ENCODE measurements at places on chromosomes 12 and 14.

- no peak for DNase-seq
Observed at GRCh38 chr14:77154421-77154820, 12.8 kb upstream of the ZDHHC22 start.

DNA sequence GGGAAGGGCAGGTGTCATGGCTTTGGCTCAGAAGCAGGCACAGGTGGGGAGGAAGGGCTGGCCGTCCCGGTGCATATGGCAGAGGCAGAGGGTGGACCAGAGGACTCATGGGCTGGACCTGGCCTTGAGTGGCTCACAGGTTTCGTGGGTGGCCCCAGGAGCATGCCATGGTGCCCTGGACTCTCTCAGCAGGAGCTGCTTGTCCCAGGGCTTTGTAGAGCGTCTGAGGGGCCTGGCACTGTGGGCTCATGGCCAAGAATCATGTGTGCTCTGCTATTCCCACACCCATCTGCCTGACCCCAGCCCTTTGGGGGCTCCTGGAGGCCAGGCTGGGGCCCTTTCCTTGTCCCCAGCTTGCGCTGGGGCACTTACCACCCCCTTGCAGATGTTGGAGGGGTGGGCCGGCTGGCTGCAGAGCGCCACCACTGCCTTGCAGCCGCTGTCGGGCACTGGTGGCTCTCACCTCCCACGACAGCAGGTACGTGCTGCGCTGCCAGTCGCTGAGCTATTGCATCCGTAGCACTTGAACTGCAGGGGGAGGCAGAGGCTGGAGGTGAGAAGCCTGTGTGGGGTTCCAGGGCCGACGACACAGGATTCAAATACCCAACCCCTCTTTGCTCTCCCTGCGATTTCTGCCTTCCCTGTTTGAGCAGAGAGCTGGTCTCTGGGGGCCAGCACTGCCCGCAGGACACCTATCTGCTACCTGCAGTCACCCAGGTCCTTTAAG is 187.4 kb upstream of the PRMT8 start:
- no peak for DNase-seq

DNA sequence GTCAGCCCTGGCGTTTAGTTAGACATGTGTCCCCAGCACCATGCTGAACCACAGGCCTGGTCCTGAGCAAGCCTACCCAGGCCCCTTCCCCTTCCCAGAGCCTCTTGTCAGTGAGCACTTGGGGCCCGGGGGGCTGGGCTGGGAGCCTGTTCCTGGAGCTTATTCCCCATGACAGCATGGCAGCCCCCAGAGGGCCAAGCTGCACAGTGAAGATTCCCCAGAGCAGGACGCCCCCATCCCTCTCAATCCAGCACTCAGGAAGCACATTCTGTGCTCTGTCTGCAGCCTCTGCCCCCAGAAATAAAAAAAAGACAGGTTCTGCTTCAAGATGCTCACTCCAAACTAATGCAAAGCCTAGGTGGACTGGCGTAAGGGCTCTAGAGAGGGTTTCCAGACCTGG is 117.3 kb downstream of the LGMN start:
- DNase-seq, result no peak

DNA sequence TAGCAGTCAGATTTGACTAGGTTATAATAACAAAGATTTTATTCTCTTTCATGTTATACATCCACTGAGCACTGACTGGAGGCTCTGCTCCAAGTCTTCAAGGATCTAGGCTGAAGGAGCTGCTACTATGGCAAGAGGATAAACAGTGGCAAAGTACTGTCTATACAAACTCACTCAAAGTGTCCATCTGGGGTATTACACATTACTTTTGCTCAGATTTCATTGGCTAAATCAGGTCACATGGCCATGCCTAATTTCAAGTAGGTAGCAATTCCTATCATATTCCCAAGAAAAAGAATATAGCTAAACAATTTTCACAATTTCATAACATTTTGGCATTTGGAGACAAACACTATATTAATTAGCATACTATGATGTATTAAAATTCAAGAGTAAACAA is 40.9 kb downstream of the CDK17 start:
- no peak for DNase-seq

DNA sequence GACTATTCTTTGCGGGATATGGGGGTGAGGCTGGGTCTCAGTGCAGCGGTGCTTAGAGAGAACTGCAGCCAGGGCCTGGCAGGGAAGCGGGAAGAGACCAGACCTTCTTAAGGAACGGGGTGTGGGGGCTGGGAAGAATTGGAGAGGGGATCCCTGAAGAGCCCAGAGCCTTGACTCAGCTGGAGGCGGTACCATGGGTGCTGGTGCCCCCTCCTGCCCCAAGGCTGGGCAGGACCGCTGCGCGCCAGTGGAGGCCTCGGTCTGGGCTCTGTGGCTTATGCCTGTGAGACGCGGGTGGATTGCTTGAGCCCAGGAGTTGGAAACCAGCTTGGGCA is 1.3 kb upstream of the RNU7-1 start:
- DNase-seq, result no peak

GRCh38 chr12:55982319-55982936 is 8.6 kb downstream of the RAB5B start:
- DNase-seq, result no peak

DNA sequence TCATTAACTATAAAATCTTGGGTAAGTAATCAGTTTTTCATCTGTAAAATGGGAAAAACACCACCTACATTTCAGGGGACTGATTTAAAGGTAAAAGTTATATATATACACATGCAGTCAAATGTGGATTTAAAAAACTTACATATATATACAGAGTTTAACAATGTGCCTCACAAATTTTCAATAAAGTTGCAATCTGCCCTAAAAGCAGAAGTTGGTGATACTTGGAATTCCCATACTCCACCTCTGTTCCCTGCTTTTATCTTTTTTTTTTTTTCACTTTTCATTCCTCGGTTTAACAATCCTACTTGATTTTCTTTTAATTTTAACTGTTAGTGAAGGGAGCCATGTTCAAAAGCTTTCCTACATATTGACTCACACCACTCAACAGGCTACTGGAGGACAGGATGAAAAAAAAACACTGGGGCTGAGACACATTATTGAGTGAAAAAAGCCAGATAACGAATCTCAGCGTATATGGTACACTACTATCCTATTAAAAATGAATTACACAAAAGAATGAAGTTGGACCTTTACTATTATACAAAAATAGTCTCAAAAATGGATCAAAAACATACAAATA is 24.3 kb downstream of the SPPL3 start:
- DNase-seq, result no peak

DNA sequence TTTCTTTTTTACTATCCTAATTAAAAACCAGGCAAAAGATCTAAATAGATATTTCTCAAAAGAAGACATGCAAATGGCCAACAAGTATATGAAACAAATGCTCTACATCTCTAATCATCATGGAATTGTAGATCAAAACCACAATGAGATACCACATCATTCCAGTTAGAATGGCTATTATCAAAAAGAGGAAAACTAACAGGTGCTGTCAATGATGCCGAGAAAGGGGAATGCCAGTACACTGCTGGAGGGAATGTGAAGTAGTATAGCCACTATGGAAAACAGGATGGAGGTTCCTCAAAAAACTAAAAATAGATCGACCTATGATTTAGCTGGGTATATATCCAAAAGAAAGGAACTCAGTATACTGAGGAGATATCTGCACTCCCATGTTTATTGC is 39.0 kb upstream of the C12orf75 start:
- no peak for DNase-seq

GRCh38 chr12:100391856-100392255 is 35.0 kb downstream of the SLC17A8 start:
- DNase-seq, result no peak

GRCh38 chr12:54262403-54262925 is 17.5 kb downstream of the CBX5 start:
- no peak for DNase-seq

DNA sequence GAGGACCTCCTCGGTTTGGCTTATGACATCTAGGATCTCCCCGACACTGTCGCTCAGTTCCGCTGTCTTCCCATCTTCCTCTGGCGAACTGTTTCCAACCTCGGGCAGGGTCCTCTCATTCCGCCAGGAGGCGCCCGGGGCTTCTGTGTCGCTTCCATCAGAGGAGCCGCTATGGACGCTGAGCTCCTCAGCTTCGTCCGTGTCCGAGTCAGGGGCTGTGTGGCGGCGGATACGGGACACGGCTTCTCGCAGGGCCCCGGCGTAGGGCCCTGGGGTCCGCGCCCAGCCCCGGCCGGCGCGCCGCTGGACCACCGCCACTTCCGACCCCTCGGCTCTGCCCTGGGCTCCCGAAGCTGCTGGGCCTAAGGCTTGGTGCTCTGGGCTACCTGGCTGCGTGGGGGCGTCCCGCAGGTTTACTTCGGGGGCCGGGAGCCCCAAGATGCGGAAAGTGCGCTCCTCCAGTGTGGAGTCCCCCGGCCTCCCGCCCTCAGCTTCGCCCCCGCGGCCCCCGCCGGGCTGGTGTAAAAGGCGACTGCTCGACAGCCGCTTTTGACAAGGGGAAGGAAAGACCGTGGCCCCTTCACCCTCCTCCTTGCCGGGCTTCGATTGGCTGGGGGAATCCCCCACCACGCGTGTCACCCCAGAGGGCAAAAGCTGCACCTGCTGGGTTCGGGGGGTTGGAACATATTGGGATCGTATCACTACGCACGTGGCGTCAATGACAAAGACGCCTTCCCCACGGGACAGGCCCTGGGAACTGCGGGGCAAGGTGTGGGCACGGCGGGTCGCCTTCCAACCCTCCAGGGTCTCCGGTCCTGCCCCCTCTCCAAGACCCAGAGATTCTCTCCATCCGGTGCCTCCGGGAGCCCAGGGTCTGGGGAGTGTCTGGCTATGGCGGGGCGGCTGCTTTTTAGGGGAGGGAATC is 2.1 kb downstream of the DDN start:
- DNase-seq, result no peak

DNA sequence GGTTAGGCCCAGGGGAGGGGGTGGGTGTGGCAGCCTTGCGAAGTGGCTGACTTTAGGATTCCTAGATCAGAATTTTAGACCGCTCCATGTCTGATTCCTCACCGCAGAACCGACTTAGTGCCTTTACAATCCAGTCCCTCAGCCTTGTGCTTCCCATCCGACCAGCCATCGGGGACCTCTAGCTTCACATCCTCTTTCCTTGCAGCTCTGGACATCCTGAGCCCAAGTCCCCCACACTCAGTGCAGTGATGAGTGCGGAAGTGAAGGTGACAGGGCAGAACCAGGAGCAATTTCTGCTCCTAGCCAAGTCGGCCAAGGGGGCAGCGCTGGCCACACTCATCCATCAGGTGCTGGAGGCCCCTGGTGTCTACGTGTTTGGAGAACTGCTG is 557 bp downstream of the COPS7A start:
- no peak for DNase-seq

DNA sequence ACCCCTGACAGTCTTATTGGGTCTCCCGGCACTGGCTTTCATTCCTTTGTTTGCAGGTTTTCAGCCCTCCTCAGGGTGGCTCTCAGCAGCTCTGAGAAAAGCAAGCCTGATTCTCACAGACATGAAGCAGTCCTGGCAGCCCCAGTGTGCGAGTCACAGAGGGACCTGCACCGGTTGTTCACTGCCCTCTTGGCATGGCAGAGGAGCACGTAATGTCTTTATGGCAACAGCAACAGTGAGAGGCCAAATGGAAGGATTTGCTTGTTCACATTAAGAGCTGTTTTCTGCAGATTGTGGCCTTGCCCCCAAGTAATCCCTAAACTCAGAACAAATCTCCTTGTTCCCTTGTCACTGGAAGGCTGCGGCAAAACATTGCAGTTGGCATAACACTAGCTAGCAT is 3.4 kb downstream of the KCNA5 start:
- DNase-seq, result no peak

GRCh38 chr12:85575120-85576096 is 260.8 kb downstream of the RASSF9 start:
- DNase-seq, result no peak

GRCh38 chr14:71321574-71322315 is 414.5 kb downstream of the PCNX1 start:
- no peak for DNase-seq

- no peak for DNase-seq
Observed at GRCh38 chr12:130589540-130590317, 126.4 kb downstream of the RIMBP2 start.

GRCh38 chr14:74667758-74668157 is 45.1 kb downstream of the AREL1 start:
- DNase-seq, result no peak

DNA sequence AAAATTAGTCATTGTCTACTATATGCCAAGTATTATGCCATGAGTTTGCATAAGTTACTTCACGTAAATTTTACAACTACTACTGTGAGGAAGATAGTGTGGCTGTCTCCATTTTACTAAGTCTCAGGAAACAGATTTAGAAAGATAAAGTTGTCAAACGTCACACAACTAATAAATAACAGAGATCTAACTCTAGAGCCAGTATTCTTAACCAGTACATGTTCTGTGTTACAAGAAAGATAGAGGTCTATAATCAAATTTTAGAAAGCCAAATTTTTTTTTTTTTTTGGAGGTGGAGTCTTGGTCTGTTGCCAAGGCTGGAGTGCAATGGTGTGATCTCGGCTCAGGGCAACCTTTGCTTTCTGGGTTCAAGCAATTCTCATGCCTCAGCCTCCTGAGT is 14.2 kb downstream of the CLEC4C start:
- no peak for DNase-seq

- no peak for DNase-seq
Observed at GRCh38 chr14:58832095-58832521, 194.3 kb downstream of the DACT1 start.

GRCh38 chr14:103594265-103594664 is 31.5 kb downstream of the COA8 start:
- DNase-seq, result no peak

- no peak for DNase-seq
Observed at GRCh38 chr12:91105807-91106206, 5.5 kb downstream of the LUM start.

GRCh38 chr14:90999299-90999698 is 61.1 kb downstream of the RPS6KA5 start:
- DNase-seq, result no peak

DNA sequence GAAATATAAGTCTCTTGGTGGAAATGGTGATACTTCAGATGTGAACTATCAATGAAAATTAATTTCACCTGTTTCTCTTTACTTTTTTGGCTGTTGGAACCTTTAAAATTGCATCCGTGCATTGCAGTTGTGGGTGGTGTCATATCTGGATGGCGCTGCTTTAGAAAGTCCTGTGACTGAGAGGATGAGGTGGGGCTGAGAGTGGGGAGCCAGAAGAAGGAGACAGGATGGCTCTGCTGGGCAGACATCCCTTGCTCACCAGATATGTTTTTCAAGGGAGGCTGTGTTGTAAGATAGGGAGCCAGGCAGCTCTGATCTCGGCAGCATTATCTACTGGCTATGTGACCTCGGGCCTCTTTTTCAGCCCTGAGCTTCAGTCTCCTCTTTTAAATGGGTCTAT is 12.7 kb downstream of the ASB2 start:
- DNase-seq, result no peak

GRCh38 chr12:20154052-20154451 is 214.3 kb upstream of the PDE3A start:
- no peak for DNase-seq

GRCh38 chr12:28497889-28498411 is 307.7 kb downstream of the CCDC91 start:
- DNase-seq, result no peak
